ENCODE measurements at places on chromosomes 5 and 9. TPM values are rescaled to one million over a fixed set of nuclear protein-coding genes. Genes with fewer than 3 reads are reported as not detected.

The ZNF346 gene
- total RNA-seq, result 13.6 TPM

The INSL4 gene
- not detected for total RNA-seq

The C5orf63 gene
- total RNA-seq, result 1.2 TPM

- no peak for DNase-seq
Observed at GRCh38 chr5:12248831-12249230, 344.6 kb upstream of the CTNND2 start.

DNA sequence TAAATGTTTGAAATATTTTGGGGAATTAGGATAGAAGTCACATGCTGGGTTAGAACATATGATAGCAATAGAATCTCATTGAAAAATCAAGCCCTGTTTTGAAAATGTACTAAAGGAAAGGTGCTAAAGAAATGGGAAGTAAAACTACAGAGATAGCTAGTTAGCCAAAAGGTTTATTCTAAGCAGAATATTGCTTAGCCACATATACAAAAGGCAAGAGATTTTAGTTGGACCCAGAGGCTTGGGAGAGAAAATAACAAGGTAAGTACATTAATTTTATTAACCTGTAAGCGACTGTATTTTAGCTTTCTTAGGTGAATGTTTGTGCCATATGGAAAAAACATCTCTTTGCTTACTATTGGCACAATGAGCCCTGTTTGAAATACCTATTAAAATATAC, 108.3 kb downstream of the RPS23 start:
- no peak for DNase-seq

- peak; percentile 35 for DNase-seq
Observed at GRCh38 chr5:127746756-127747155, 43.6 kb downstream of the CCDC192 start.

- DNase-seq, result no peak
Observed at GRCh38 chr9:131312246-131312645, 22.7 kb downstream of the PLPP7 start.

- DNase-seq, result no peak
Observed at GRCh38 chr5:1437876-1438559, 7.2 kb downstream of the SLC6A3 start.

DNA sequence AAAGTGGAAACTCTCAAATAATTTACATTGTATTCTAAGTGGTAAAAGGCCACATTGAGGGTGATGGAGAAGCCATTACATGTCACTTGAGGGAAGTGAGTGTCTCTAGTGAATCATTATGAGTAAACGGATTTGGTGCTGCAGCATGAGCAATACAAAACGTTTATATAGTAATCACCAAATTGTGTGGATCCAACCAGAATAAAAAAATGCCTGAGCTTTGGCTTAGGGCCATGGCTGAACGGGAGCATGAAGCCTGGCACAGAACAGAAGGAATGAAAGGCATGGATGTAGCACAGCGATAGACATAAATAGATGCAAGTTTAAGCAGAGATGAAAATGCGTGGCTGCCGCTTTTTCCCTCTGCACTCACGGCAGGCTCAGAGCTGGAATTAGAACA, 58.3 kb downstream of the PTTG1 start:
- DNase-seq, result peak; percentile 24
